ENCODE measurements at places on chromosomes 7 and 10.

DNA sequence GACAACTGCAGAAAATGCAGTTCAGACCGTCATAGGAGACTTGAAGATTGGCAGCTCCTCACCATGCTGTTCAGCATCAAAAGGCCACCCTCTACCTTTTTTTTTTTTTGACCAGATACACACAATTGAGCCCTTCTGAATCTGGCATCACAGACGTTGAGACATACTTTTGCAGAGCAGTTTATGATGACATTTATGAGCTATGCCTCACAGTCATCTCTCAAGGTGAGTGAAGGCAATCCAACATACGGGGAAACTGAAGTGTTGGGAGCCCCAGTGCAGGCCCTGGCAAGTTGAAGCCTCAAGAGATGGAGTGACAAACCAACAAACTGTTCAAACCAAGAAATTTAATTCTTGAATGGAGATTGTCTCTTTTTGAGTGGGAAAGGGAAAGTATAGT is 83.6 kb upstream of the DLX6 start:
- DNase-seq = no peak

- DNase-seq = no peak
Observed at GRCh38 chr7:64131696-64132095, 75.3 kb upstream of the ZNF735 start.

DNA sequence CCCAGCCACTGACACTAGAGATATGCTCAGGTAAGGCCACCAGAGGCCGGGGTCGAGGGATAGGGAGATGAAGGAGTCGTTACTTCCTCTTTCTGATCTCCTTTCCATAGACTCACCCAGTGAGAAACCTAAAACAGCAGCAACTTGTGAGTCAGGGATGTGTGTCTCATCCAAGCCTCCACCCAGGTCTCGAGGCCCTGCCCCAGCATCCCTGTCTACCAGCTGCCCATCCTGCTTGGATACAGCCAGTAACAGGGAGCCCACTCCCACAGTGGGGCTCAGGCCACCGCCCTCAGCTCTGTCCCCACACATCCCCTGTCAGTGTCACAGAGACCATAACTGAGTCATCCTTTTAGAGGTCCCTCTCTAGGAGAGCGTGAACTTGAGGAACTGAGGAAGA is 49.6 kb upstream of the CHST15 start:
- no peak for DNase-seq

GRCh38 chr10:119101366-119102098 is 2.4 kb upstream of the DENND10 start:
- no peak for DNase-seq

DNA sequence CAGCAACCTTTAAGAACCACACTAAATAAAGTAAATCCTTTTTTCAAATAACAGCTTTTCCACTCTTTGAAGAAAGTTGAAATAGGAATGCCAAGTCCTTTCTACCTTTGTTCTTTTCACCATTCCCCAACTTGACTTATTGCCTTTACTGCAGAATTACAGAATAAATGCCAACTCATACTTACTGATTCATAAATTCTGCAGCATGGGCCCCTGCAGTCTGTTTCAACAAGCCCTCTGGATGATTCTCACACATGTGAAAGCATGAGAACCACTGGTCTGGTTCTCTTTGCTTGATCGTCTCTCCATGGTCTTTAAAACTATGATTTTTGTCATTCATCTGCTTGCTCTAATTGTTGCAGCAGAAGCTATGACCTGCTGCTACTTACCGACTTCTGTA is 56.1 kb downstream of the HACD1 start:
- DNase-seq = no peak

DNA sequence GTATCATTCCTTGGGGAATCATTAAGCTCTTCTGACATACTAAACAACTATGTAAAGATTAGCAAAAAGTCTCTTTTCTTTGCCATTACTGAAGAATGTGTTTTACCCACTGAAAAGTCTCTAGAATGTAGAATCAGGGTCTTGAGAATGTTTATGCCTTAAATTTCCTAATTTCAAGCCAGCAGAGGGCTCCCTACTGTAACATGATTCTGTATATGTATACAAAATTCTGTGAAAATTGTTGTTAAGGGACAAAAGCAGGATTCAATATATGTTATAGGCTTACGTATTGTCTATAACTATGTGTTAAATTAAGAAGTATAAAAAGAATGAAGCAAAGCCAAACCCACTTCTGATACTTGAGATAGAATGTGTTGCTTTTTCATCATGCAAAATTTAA is 296.9 kb upstream of the DGKB start:
- no peak for DNase-seq

DNA sequence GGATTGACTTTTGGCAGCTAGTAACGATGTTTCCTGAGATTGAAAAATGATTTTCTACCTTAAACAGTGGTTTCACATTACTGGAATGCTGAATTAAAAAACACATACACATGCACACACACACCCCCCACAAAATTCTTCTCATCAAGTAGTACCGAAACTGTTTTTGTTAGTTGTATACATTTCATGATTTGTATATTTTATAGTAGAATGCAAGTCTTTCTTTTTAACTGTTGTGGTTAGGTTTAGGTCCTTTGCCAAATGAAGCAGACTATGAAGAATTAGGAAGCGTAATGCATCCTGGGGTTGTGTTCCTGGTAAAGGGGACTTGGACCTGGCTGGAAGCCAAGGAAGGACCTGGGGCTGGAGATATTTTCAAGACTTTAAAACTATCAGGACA is 505.8 kb downstream of the SUGCT start:
- no peak for DNase-seq
